SK-N-MC (cell line): ENCODE measurements at places on chromosomes 3 and 15.

DNA sequence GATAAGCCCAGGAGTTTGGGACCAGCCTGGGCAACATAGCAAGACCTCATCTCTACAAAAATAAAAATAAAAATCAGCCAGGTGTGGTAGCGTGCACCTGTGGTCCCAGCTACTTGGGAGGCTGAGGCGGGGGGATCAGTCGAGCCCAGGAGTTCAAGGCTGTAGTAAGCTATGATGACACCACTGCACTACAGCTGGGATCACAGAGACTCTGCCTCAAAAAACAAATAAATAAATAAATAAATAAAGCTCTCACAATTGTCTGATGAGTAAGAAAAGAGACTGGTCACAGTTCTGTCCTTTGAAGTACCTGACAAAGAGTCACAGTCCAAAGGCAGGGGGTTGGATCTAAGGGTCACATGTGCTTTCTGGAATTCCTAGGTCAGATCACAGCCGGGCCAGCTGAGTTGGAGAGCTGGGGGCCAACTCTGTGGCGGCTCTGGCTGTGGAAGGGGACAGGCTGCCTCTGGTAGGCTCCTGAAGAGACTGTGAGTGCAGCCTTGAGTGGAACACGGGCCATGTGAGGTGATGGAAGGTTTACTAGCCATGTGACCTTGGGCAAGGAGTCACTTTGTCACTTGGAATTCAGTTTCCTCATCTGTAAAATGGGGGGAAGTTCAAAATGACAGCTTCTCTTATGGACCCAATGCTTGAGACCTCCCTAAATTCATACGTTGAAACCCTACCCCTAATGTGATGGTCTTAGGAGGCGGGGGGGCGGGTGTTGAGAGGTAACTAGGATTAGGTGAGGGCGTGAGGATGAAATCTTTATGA is 47.2 kb downstream of the WHAMM start:
- DNase-seq = no peak

GRCh38 chr3:10287936-10288574 is 4.7 kb downstream of the GHRL start:
- no peak for DNase-seq

DNA sequence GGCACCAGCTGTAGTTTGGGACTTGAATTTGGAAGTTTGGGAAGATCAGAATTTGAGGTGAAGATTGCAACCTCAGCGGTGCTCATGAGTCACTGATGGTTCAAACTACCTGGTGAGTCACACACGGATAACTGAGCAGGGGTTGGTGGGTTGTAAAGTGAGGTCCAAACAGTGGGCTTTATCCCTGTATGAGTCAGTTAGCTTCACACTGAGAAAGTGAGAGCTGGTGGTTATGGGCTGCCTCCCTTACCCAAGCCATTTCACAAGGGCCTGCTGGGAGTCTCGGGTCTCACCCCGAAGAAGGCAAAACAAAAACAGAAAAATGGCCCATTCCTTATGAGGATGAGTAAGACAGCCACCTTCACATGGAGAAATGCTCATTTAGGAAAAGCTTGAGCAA is 77.0 kb downstream of the ITGA11 start:
- no peak for DNase-seq

- no peak for DNase-seq
Observed at GRCh38 chr15:101445562-101446517, 43.7 kb downstream of the PCSK6 start.

DNA sequence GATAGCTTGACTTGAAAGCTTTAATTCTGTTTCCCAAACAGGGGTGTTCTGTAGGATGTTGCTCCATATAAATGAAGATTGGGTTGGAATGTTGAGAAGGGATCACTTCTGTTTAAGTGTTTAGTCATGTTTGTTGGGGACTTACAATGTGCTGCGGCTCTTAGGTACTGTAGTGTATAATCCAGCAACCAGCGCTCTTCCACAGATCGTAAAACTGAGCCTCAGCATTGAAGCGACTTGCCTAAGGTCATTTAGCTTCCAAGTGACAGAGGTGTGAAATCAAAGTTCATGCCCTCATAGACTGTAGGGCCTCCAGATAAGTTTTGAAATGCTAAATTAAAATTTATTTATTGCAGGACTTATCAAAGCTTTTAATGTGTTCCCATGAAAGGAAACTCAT is 1.8 kb downstream of the MKRN2 start:
- no peak for DNase-seq

GRCh38 chr3:136994772-136995516 is 37.2 kb downstream of the IL20RB start:
- peak; percentile 34 for DNase-seq

- DNase-seq = no peak
Observed at GRCh38 chr3:152149832-152150231, 118.9 kb upstream of the MBNL1 start.

DNA sequence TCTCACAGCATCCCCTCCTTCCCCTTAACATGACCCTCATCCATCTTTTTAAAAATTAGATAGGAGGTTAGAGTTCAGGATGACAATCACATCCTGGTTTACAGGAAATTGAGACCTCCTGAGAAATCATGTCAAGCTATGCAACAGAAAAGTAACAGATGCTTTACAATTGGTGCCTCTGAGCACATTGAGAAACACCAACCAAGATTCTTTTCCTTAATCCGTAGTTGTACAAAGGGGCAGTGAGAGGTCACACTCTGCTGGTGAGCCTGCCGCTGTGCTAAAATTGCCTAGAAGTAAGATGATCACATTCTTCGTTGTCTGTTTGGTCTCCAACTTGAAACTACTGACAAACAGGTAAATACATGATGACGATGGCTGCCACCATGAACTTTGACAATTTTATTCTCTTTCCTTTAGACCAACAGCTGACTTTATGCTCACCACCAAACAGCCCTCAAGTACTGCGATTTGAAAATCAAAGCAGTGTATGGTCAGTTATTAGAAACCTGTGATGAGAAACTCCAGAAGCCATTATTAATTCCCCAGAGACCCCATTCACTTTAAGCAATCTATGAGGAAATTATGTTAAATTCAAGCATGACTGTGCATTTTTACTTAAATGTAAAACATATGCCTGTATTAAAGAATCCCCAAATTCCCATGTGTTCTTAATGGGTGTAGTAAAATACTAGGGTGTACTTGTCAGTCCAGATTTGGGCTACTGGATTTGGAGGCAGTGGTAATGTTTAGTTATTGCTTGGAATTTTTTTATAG is 210.7 kb upstream of the UBE2E1 start:
- peak; percentile 26 for DNase-seq

- no peak for DNase-seq
Observed at GRCh38 chr3:179168918-179169317, 20.8 kb downstream of the PIK3CA start.

DNA sequence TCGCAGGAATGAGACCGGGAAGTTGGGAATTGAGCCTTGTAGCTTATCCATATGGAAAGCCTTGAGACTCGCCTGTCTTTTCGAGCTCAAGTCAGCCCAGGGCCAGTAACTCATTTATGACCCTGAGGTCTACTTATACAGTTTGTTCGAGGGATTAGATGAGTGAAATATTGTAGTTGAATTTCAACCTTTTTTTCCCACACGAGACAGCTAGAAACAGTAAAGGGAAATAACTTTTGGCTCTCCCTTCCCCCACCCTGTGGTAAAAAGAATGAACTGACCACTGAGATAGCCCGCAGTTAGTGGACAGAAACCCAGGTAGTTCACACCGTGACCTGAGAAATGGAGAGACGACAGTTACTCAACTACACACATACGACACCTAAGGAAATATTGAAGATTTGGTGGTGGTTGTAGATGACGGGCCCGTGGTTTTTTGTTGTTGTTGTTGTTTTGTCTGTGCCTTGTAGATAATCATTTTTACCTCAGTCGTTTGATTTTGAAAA is 841 bp downstream of the EIF3J start:
- DNase-seq = no peak

DNA sequence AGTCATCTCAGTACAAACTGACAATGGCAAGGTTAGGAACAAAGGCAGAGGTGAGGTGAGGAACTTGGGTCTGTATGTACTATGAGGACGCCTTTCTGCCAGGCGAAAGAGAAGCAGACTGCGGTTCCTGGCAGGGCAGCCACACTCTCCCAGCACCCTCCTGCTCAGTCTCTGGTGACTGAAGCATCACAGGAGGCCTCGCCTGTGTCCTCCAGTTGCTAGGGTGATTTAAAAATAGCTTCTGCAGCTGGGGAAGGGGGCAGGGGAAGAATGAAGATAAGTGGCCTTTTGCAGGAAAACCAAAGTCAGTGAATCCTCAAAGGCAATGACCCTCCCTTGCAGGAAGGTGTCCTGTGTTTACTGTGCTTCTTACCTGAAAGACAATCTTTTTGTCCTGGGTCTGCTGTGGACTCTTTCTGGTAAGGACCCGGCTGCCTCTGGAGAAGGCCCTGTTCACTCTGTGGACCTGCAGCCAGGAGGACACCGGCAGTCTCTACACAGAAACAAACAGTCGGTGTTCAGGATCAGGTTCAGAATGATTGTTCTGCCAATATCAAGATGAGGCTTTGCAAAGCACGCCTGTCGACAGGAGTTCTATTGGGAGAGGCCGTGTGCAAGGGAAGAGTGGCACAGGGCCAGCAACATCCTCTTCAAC is 65.7 kb upstream of the DGKG start:
- DNase-seq = no peak

DNA sequence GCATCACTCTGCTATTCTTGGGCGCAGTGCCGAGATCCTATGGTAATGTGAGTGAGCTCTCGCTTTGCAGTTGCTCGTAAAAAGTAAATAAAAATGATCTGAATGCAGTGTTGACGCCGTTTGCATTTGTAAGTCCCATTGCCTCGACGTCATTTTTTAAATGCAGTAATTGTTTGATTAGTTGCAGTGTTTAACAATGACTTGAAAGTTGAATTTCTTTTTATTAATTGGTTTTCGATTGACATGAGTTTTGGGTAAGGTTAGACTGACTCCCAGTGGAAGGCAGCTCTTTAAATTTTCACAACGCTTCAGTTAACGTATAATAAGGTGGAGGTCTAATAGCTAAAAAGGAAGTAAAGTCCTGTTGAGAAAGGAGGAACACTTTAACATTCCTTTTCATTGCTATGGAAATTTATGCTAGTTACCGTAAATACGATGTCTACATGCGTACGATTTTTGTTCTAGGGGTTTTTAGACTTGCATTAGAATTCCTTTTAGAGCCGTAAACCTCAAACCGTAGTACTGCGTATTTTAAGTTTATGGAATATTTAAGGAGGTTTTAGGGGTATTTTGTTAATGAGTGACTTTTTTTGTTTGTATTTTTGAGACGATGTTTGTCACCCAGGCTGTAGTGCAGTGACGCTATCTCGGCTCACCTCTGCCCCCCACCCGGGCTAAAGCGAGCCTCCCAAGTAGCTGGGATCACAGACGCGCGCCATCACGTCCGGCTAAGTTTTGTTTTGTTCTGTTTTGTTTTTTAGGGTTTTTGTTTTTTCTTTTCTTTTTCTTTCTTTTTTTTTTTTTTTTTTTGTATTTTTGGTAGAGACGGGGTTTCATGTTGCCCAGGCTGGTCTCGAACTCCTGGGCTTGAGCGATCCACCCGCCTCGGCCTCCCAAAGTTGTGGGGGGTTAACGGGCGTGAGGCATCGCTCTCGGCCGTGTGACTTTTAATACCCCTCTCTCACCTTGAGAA is 1.4 kb downstream of the MORF4L1 start:
- no peak for DNase-seq

GRCh38 chr3:32626631-32627030 is 56.0 kb upstream of the DYNC1LI1 start:
- no peak for DNase-seq

- no peak for DNase-seq
Observed at GRCh38 chr3:168104361-168104760, 8.6 kb upstream of the GOLIM4 start.

- DNase-seq = no peak
Observed at GRCh38 chr3:22265403-22265802, 514.4 kb upstream of the ZNF385D start.

DNA sequence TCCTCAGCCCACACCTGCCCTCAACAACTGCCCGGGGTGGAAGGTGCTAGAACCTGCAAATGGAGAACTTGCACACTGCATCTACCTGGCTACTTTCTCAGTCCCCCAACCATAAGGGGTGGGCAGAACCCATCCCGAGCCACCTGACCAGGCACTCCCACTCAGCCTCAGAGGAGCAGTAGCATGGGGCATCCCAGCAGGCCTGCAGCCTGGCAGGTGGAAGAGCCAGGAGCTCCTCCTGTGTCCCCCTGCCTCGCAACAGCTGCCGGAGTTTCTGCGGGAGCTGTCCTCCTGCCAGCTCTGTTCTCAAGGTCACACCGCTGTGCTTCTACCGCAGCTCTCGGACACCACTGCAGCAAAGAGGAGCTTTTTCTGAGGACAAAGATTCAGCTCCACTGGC is 27.5 kb downstream of the RAB6B start:
- DNase-seq = no peak

DNA sequence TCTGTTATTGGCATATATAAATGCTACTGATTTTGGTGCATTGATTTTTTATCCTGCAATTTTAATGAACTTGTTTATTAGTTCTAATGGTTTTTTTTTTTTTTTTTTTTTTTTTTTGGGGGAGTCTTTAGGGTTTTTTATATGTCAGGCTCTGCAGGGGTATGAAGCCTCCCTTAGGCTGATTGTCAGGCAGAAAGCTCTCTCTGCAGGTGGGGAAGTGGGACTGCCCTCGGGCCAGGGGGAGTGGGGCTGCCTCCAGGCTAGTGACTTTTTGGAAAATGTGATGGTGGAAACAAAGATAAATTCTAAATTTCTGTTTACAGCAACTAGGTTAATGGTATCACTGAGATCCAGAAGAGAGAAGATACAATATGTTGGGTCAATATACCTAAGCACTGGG is 14.4 kb upstream of the NAALADL2 start:
- no peak for DNase-seq

DNA sequence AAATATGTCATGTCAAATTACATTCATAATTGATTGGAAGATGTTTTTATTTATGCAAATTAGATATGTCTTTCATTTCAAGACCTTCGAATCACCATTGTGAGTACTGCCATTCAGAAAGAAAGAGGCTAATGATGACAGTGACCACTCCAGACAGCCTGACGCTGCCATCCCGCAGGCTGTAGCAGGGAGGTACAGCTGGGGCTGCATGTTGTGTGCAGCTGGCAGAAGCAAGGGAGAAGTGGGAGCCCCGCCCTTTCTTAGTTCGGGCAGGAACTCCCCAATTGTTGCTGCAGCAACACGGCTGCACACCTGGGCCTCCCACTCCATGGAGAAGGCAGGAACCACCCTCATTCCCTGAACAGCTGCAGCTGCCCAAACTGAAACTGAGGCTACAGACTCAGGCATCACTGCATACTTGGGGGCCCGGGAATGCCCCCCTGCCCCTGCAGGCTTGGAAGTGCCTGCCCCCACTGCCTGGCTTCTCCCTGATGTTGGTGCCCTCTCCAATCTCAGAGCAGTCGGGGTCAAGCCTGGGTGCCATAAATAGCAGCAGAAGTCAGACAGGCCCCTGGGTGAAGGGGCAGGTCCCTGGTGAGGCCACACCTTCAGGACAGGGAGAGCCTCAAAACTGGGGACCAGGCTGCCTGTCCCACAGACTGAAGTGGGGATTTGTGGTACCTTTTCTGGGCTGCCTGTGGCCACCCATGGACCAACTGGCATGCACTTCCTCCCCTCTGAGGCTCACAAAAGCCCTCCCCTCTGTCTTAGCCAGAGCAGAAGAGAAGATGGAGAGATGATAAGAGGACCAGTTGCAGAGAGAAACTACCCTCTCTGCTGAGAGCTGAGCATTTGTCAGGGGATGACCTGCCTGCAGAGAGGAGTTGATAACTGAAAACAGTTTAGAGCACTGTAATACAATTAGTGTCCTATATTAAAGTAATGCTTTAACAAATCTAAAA is 964.6 kb downstream of the SI start:
- DNase-seq = no peak
